HEK293T (cell line): ENCODE measurements at places on chromosomes 2 and 18.

DNA sequence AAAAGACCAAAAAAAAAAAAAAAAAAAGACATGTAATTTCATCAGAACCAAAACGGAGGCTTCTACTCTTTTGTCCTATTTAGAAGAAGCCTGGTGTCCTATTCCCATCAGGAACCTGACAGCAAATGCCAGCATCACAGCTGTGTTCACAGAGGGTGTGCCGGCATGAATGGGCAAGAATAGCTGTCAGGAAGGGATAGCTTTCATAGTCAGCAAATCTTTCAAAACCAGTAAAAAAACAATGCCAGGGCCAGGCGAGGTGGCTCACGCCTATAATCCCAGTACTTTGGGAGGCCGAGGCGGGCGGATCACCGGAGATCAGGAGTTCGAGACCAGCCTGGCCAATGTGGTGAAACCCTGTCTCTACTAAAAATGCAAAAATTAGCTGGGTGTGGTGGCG lies 231.8 kb upstream of the PXDN start:
- no peak for DNase-seq

DNA sequence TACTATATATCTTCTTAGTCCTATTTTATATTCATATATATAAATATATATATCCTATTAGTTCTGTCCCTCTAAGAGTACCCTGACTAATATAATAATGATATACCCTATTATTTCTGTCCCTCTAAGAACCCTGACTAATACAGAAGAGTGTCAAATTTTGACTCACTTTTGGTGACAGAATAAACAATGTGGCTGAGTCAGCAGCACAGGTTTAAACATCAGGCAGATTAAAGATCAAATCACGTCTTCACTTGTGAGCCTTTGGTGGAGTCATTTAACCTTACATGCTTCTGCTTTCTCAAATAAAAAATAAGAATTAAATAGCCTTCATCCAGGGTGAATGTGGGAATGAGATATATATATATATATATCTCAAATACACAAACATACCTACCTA lies 615.9 kb upstream of the GCFC2 start:
- no peak for DNase-seq

- no peak for DNase-seq
Observed at GRCh38 chr2:904246-905024, 46.2 kb upstream of the SNTG2 start.

DNA sequence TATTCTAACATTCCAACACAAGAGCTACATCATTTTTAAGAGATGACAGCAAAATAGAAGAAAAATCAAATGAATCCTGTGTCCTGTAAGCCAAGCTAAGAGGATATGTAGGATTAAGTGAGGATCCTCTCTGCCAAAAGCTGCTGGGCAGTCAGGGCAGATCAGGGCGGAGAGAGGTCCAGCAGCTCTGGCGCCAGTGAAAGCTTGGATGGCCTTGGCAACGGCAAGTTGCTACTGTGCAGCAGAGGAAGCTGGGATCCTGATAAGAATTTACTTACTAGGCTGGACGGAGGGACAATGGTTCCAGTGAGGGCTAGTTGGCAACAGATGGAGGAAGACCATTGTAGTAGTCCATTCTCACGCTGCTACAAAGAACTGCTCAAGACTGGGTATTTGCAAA lies 391.5 kb downstream of the XIRP2 start:
- no peak for DNase-seq

- no peak for DNase-seq
Observed at GRCh38 chr2:37325625-37326071, 1.0 kb upstream of the PRKD3 start.

- no peak for DNase-seq
Observed at GRCh38 chr2:85015653-85016360, 44.8 kb downstream of the KCMF1 start.

DNA sequence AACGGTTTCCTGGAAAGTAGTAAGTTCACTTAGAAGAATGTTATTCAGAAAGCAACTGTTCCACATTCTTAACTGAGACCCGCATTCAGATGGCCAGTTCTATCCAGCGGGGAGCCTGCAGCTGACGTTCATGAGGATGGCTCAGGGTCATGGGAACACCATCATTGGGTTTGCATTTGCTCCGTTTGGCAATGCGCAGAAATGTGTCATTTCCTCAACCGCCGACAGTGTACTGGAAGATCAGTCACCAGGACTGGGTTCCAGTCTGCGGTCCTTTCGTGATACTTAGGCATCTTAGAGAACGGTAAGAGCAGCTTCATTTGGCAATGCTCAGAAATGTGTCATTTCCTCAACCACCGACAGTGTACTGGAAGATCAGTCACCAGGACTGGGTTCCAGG lies 104.0 kb downstream of the DNER start:
- no peak for DNase-seq

- no peak for DNase-seq
Observed at GRCh38 chr2:853203-853870, 97.3 kb upstream of the SNTG2 start.

DNA sequence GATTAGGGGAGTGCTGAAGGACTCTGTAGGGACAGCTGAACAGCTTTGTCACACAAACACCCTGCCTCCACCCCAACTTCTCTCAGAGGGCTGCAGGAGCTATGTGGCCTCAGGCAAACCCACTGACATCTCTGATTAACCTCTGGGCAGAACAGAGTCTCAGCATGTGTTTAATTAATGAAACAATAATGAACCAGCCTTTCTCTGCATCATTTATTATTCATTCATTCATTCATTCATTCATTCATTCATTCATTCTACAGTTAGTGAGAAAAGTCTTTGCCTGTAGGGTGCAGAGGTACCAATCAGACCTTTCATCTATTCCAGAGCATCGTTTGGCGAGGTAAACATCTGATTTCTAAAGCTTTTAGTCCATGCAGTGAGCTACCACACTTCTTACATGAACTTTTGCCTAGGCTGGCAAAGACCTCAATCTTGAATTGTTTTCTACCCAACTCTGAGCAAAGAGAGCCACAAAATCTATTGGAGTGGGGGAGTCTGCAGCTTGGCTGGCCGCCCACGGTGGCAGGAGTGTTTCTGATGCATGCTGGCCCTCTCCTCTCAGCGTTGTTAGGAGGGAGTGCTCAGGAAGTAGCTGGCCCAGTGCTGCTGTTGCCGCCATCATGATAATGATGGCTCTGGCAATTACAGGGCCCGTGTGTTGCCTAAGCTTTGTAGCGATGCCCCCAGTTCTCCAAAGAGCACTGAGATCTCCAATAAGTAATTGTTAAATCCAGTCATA lies 198.9 kb downstream of the SMAD7 start:
- no peak for DNase-seq

DNA sequence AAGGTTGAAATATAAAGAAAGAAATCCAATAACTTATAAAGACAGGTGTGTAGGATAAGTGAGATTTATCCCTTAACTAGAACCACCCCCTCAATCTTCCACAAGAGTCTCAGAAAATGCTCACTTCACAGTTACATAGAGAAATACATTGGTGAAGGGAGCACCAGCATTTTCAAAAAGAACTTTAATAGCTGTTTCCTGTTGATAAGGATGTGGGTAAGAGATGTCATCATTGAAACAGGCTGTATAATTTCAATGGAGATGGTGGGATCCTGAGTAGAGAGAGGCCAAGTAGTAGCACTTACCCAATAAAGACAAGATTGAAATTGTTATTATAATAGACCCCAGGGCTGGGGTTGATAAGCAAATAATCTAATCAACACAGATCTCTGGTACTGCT lies 162.2 kb upstream of the TACR1 start:
- DNase-seq, result no peak

DNA sequence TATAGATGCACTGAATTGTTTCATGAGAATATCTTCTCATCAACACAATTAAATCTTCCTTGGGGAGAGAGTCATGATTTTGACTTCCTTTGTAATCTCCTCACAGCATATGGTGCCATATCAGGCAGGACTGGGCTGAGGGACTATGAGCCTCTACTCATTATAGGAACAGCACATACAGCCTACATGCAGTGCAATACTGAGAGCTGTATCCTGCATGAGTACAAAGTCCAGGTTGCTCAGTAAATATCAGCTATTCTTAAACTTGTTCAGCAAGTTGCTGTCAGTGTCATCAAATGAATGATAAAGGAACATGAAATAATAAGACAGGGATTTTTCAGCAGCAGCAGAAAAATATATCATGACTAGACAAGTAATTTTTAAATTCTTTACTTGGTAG lies 10.8 kb downstream of the DLGAP1 start:
- DNase-seq, result no peak

GRCh38 chr2:198279026-198279425 lies 474.6 kb downstream of the PLCL1 start:
- no peak for DNase-seq

DNA sequence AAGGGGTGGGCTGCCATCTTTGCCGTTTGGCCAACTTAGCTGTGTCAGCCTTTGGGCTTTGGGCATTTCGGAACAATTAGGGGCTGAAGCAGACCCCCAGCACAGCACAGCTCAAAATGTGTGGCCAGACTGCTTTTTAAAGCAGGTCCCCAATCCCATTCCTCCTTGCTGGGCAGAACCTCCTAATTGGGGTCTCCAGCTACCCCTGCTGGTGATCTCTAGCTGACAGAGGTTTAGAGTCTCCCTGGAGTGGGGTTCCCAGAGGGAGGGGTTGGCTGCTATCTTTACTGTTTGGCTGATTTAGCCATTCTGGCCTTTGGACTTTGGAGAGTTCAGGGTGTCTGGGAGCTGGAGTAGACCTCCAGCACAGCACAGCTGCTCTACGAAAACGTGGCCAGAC lies 71.5 kb upstream of the LHCGR start:
- DNase-seq, result no peak

DNA sequence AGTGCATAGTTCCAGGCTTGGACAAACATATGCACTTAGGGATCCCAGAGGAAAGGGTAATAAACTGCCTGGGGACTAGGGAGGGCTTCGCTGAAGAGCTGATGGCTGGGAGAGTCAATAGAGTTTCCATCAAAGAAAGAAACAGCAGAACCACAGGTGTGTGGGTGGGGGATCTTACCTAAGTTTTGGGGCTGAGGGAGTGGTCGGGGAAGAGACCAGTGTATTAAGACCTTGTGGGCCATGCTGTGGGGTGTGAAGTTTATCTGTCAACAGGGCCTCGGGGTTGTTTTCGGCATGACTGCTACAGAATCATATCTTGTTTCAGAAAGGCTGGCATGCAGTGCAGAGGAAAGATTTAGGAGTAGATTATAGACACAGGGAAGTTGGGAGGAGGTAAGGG lies 31.2 kb upstream of the GTF2A1L start:
- DNase-seq, result no peak

DNA sequence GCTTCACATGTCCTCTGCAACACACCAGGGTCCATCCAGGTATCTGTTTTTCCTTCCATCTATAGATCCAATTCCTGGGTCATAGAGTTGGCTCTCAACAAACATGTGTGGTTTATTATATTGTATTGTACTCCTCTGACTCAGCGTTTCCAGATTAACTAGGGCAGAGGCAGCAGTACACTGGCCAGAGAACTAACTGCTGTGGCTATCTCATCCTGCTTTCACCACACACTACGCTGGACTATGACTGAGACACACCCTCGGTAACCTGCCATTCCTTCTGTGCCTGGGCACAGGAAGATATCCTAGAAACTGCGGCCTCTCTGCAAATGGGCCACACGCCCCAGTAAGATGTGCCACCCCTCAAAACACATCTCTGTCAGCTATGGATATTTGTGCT lies 159.8 kb upstream of the STK17B start:
- no peak for DNase-seq

GRCh38 chr18:75160364-75160763 lies 48.6 kb downstream of the PTGR3 start:
- DNase-seq, result no peak

DNA sequence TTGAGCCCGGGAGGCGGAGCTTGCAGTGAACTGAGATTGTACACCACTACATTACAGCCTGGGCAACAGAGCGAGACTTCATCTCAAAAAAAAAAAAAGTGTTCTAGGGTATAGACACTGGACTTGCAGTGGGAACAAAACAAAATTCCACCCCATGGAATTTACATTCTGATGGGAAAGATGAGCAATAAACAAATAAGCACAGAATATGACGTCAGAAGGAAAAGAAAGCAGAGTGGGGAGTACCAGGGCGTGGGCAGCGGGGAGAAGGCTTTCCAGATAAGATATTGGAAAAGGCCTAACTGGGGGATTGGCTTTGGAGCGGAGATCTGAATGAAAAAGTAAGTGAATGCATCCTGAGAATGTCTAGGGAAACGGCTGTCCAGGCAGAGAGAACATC lies 17.6 kb downstream of the NPPC start:
- no peak for DNase-seq

DNA sequence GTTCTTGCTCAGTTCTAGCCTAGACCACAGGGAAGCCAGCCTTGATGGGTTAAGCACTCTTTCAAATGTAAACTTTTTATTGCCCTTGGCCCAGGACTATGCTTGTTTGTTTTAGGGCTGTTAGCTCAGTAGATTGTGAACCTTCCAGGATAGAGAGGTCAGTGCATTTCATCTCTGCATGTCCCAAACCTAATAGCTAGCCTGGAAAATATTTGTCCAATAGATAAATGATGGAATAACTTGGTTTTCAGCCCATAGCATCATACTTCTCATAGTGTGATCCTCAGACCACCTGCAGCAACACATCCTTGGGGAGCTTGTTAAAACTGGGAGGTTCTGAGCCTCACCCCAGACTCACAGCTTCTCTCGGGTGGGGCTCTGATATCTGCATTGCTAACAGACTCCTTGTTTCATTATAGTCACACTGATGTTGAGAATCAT lies 59.8 kb downstream of the TRIB2 start:
- DNase-seq, result no peak

- no peak for DNase-seq
Observed at GRCh38 chr2:15756011-15756550, 164.4 kb downstream of the DDX1 start.

DNA sequence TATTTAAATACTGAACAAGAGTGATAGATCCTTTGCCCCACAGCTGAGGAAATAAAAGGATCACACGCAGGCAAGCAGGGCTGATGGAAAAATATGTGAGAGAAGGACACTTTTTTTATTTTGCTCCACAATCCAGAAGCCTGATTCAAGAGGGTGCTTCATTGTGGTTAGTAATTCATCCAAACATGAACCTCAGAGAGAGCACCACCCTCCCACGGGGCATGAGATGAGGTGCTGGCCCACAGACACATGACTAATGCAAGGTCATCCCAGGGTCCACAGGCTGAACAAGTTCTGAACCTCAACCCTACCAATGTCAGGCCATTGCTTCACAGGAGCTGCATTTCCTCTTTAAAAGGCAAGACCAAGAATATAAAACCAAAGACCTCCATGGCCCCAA lies 239.6 kb downstream of the MREG start:
- no peak for DNase-seq

DNA sequence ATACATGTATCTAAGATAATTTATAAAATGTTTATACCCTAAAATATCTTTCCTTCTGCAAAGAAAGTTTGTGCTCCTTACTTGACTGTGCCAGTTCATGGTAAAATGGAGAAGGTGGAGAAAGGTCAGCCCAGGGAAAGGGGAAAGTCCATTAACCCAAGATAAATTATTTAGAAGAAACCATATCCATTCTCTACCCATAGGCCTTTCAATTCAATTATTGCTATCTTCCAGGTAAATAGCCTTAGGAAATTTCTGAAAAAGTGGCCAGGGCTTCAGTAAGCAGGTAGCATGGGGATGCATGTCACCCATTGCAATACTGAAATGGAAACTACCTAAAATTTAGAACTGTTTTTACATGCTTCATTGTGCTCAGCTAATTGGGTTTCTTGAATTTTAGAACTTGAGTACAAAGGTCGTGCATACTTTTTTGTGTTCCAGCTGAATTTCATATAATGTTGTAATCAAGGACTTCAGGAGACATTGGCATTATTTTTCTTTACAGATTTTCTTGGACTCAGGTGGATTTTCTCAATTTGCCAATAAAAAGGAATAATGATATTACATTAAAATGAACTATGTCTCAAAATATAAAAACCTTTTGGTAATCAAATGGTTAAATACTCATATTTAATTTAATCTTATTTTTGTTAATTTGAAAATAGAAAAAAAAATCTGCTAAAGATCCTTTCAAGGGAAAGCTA lies 124.9 kb downstream of the CSRNP3 start:
- no peak for DNase-seq
